ENCODE measurements at places on chromosomes 2 and 18. TPM values are rescaled to one million over a fixed set of nuclear protein-coding genes. Genes with fewer than 3 reads are reported as not detected.

DNA sequence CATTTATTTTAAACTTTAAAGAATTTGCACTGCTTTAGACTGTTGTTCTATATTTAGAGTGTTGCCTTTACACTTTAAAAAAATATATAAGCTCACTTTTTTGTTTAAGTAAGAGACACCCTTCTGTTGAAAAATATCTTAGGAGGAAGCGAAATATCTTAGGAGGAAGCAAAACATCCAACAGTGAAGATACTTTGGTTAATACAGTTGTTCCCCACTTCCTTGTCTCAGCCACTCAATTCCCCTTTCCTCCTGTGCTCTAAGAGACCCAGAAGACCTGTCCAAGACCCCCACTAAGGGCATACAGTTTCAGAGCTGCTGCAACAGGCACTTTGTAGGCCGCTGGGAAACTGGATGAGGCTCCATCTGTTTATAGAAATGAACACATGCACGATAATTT, 5.7 kb downstream of the SERPINB8 start:
- DNase-seq: no peak

IL1RL2 gene
- 12.7 TPM for total RNA-seq

EFR3B gene
- total RNA-seq: 1.8 TPM

DNA sequence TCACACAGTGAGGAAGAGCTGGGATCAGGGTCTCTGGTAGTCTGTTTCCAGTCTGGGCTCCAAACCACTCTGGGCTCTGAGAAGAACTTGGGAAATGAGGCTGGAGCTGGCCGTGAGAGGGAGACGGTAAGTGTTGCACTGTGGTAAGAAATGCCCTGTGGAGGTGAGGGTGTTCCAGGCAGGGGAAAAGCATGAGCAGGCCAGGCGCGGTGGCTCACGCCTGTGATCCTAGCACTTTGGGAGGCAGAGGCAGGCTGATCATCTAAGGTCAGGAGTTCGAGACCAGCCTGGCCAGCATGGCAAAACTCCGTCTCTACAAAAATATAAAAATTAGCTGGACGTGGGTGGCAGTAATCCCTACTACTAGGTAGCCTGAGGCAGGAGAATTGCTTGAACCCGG, 14.3 kb upstream of the DES start:
- DNase-seq: no peak

DNA sequence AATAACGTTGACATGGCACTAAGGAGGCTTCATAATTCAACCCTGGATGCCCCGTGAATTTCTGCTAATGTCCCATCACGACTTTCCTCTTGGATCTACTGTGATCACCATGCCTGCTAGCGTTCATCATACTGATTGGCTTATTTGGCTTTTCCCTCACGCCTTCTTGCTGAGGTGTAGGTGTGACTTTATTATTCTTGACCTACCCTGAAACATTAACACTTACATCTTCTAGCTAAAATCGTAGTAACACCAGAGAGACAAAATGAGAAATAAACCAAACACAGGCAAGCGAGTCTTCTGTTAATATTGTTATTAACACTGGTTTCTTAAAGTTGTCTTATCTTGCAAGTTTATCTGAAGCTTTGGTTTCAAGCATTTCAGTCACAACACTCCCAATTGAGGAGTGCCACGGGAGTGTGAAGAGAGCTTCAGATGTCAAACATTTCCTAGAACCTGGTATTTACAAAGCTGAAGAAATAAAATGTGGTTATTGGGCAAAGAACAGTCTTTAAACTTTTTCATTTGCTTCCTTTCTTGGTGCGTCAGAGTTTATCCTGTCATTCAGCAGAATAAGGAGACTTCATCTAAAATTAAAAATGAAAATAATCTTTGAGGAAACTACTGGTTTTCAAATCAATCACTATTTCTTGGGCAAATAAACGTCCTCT, 15.4 kb upstream of the STAT1 start:
- no peak for DNase-seq

GRCh38 chr2:206415618-206416243, 27.6 kb upstream of the ADAM23 start:
- DNase-seq: no peak

DNA sequence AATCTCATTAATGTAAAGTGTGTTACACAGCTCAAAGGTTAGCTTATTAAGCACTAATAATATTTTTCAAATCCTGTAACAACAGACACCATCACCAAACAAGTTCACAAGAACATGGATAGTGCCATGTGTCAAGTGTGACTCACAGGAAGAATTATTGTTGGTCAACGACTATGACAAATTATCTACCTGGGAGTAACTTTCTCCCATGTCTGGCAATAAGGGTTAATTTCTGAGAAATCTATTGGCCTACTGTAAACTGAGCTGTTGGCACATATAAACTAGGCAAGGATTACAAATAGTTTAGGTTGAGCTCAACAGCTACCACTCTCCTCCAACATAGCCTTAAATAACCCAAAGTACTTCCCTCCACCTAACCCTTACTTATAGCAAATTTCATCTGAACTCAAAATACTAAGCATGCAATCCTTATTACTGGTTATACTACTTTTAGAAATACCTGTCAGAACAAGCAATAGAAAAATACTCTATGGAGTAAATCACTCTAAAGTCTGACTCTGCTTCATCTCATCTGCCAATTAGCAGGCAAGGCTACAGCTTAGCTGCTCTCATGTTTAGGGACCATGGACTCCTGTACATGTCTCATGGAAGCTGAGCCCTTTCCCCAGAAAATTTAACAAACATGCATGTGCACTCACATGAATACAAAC, 223.0 kb downstream of the NBAS start:
- DNase-seq: no peak

DNA sequence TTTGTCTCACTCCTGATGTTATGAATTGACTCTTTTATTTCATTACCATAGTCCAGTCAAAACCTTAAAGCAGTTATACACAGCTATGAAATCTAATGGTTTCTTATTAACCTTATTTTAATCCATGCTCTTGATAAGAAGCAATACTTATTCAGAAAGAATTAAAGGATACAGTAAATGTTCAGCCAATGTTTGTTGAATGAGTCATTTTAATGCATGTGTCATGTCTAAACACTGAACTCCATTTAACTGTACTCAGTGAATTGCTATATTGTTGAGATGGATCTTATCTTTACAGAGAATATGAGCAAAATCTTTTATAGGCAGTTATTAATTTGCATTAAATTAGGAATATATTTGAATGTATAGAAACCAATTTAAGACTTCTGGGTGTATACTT, 135.1 kb upstream of the TFPI start:
- no peak for DNase-seq

- no peak for DNase-seq
These were observed 459.9 kb upstream of the CELF4 start for GRCh38 chr18:38025433-38026038.

FBXO48 gene
- total RNA-seq: 1.8 TPM

UGT1A10 gene
- not detected for total RNA-seq

GRCh38 chr2:8491296-8492027, 190.4 kb upstream of the ID2 start:
- DNase-seq: no peak
